ENCODE measurements at places on chromosomes 2 and 18.

DNA sequence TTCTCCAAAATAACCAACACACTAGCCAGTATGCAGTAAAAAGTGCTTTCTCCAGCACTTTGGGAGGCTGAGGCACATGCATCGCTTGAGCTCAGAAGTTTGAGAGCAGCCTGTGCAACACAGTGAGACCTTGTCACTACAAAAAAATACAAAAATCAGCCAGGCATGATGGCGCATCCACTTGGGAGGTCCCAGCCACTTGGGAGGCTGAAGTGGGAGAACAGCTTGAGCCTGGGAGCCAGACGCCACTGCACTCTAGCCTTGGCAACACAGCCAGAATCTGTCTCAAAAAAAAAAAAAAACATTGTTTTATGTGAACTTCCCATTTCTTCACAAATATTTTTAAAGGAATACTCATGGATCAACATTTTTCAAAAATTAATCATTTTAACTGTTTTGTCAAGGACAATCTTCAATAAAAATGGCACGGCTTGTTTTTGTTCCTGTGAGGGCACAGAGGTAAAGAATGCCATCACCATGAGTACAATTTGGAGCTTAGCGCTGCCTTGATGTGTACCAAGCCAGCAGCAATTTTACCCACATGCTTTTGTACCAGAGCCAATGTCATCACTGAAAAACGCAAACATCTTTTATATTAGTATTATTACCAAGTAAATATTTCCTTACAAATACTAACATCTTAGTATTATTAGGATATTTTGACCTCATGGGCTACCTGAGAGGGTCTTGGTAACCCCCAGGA is 26.7 kb downstream of the RAB1A start:
- no peak for DNase-seq

- DNase-seq = no peak
Observed at GRCh38 chr2:228681979-228682378, 500.5 kb upstream of the SPHKAP start.

DNA sequence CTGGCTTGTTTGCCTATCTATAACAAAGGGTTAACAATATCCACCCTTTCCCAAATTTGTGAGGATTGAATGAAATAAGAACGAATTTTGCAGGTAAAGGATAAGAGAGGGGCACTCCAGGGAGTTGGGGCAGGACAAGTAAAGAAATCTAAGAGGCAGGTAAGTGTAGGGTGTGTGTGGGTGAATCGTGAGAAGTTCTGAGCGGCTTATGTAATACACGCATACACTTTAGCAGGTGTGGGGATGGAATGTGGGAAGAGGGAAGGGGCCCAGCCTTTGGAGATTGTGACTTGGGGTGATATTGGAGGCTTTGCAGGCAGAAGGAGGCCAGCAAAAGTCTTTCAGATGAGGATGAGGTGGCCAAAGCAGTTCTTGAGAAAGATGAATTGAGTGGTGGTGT is 83.2 kb upstream of the AQP4 start:
- no peak for DNase-seq

DNA sequence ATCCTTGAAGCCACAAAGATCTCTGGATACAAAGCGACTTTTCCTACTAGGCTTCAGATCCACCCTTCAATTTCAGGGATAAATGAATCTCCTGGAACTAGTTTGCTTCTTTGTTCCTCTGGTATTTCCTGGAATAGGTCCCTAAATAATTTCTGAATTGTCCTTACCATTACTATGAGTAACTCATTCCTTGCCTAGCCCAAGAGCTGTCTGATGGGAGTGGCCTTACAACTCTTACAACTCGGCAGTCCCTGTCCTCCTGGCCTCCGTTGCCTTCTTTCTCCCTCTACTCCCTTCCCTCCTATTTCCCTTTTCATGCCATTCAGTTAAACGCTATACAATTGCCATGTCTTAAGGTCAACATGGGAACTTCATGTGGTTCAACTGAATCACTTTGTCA is 98.2 kb upstream of the FHL2 start:
- no peak for DNase-seq

DNA sequence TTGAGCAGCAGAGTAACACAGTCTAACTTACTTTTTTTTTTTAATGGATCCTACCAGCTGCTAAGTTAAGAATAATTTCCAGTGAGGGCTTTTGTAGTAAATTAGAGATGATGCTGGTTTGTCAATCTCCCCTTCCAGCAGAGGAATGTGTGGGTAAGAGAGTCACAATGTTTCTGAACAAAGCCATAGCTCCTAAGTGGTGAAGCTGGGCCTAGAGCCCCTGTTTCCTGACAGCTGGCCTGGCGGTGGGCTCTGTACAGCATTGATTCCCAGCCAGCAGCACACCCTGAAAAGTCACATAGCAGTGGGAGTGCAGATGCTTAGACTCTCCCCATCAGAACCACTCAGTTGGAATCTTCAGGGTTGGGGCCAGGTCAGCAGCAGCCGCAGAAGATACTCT is 24.4 kb downstream of the CAPG start:
- DNase-seq = no peak

DNA sequence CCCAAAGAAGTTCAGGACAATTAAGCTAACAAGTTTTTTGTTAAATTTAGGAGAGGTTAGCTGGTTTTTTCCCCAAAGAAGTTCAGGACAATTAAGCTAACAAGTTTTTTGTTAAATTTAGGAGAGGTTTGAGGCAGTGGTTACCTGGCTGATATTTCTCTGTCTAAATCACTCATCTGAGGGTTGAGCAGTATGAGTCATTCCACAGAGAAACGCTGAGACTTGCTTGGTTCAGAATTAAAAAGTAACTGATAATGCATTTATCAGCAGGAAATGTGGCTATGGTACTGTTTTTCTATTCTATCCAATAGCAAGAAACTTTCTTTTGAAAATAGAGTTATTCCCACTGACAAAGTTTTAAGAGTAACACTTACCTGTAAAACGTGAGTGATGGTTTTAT is 22.8 kb upstream of the KIDINS220 start:
- no peak for DNase-seq

Data from suppressor macrophage (primary cell).